Lower leg skin (tissue), 4 donors: ENCODE measurements at places on chromosomes 11 and 22. TPM values are rescaled to one million over a fixed set of nuclear protein-coding genes. Genes with fewer than 3 reads are reported as not detected.

The TLCD5 gene
- 1.4 TPM for total RNA-seq

The MS4A2 gene
- 0.49 TPM for total RNA-seq

The RAB38 gene
- total RNA-seq, result 87.3 TPM

The KREMEN1 gene
- total RNA-seq, result 47.0 TPM

The PHETA2 gene
- total RNA-seq, result 13.0 TPM

The OR52E8 gene
- not detected for total RNA-seq

The KRTAP5-2 gene
- 0.55 TPM for total RNA-seq

The GRIA4 gene
- total RNA-seq, result 1.0 TPM

DNA sequence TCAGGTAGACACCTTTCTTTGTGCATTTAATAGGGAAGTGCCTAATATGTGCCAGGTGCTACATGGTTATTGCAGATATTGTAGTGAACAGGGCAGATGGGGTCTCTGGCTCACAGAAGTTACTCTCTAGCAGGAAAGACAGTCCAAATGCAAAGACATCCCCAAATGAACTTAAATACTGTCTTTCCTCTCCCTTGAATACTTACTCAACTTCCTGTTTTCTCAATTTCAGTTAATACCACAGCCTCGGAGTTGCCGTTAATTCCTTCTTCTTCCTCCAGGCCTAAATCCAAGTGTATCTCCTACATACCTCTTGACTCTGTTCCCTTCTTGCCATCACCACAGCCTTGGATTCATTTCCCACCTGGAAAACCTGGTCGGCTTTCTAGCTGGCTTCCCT lies 134.3 kb upstream of the SESN3 start:
- DNase-seq, result no peak

- DNase-seq, result no peak
These were observed 33.5 kb downstream of the LRRC10B start for GRCh38 chr11:61542024-61542461.

DNA sequence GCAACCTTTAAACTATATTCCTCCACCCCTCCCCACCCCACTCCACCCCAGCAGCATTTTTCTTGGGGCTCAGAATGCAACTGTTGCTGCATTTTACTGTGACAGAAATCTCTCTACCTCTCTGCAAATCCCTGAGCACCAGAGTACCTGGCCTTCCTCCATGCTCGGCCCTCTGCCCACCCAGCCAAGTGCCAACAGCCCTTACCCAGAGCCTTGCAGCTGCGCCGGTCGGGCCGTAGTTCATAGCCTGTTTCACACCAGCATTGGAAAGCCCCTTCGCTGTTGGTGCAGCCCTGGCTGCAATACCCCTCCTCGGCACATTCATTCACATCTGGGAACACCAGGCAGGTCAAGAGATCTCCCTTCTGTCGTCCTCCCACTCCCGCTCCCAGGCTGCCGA lies 23.4 kb downstream of the LRP4 start:
- DNase-seq, result no peak

DNA sequence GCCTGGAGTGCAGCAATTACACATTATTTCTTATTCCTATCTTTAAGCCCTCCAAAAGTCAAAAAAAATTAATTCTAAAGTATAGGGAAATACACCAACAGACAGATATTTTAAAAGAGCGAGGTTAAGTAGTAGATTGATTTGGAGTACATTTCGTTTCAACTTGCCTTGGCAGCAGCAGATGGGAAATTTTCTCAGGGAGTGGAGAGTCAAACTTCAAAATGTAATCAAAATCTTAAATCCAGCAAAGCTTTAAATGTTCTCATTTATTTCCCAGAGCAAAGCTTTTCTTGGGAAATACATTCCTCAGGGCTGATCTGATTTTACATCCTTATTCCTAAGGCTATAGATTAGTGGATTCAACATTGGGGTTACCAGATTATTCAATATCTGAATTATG lies 21.9 kb upstream of the VWA5A start:
- DNase-seq, result no peak

DNA sequence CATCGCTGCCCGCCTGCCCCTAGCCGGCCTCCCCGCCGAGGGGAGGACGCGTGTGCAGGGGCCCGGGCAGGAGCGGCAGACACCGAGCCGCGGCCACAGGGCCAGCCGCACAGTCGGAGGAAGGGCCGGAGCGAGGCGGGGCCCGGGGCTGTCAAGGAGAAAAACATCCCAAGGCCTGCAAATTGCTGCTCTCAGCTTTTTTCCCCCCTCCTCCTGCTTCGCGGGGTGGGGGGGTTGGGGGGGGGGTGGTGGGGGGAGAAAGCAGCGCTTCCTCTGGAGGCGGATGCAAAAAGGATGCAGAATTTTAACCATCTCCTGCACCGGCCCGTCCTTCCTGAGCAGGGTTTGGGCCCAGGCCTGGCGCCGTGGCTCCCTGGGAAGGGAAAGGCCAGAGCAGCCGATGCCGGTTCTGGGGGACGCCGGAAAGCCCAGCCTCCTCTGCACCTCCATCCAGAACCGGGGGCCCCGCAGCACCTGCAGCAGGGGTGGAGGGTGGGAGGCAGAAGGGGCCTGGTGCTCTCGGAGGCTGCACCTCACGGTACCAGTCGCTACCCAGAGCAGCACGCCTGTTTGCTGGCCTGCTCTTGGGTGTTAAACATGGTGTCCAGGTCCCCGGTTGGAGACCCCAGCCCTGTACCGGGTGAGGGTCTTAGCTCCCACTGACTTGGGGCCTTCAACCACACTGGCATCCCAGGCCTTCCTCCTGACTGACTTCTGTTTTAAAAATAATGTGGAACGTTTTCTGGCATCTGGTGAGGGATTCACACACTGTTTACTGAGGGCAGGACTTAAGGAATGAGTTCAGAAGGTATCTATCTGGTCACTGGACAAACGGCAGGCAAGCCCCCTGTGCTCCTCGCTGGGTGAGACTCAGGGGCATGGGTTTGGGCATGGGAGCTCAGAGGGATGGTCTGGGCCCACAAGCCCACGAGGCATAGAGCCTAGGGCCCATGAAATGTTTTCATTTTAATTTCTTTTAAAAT lies 77.4 kb upstream of the WNT7B start:
- DNase-seq, result peak; percentile 94

- DNase-seq, result no peak
These were observed 34.4 kb upstream of the FJX1 start for GRCh38 chr11:35583843-35584242.

GRCh38 chr22:39178206-39179111 lies 26.0 kb upstream of the CBX7 start:
- no peak for DNase-seq

DNA sequence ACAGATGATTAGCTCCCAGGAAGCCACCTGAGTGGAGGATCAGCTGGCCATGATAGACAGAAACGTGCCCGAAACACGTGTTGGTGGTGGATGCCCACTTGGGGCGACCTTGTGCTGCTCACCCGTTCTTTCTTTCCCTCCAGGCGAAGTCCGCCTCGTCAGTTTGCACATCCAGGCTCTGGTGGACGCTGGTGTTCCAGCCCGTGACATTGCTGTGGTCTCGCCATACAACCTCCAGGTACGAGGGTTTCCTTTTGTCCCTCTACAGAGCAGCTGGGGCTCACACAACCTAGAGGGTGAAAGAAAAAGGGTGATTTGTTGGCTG lies 30.6 kb downstream of the IGHMBP2 start:
- no peak for DNase-seq

GRCh38 chr11:123258877-123259276 lies 63.8 kb upstream of the CLMP start:
- DNase-seq, result peak; percentile 8

- DNase-seq, result peak; percentile 93
These were observed 12.8 kb downstream of the MACROD1 start for GRCh38 chr11:64152841-64153691.

DNA sequence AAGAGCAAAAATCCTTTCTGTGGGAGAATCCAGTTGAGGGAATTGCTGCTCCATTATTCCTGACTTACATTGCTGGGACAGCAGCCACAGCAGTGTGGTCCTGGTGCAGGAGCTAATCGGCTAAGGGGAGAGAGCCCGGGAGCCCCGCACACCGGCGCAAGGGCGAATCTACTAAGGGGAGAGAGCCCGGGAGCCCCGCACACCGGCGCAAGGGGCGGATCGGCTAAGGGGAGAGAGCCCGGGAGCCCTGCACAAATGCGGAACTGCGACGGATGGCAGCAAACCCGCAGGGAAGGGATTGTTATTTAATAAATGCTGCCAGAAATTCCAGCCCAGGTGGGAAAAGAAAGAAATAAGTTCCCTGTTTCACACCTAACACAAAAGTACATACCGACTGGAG lies 43.5 kb downstream of the TPCN2 start:
- DNase-seq, result no peak
